ENCODE measurements at places on chromosomes 16 and 17. TPM values are rescaled to one million over a fixed set of nuclear protein-coding genes. Genes with fewer than 3 reads are reported as not detected.

GRCh38 chr17:41910701-41911391 lies 7.9 kb downstream of the ACLY start:
- H3K4me1 ChIP-seq = no peaks in the 10 kb centered on the region
- no peak for DNase-seq
- H3K36me3 ChIP-seq = peaks cover 78% of the 10 kb centered on the region
- H3K27me3 ChIP-seq = no peaks in the 10 kb centered on the region

DNA sequence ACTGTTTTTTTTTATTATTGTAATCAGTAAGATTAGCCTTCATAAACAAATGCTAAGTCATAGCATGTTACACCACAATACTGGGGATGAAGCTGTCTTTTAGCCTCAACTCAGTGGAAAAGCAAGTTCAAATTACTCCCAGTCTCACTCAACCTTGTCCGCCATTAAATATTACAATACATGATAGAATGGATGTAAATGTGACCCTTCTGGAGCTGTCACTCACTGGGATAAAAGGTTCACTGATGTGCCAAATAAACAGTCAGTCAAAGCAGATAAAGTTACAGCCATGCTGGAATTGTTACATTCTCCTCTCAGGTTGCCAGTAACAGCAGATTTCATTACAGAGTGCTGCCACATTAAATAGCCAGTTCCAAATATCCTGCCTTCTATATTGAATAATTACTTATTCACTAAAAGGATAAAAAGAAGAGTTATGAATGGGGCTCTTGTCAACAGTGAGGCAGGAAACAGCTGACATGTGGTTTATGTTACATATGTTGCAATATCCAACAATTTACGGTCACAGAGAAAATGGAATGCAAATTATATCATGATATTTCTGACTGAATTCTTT lies 53.4 kb downstream of the BRIP1 start:
- H3K27me3 ChIP-seq = no peaks in the 10 kb centered on the region
- no peak overlapping the region for H3K4me3 ChIP-seq
- no peaks in the 10 kb centered on the region for H3K36me3 ChIP-seq
- no peak for DNase-seq
- H3K4me1 ChIP-seq = no peaks in the 10 kb centered on the region

- DNase-seq = no peak
- no peak overlapping the region for H3K4me3 ChIP-seq
- H3K27me3 ChIP-seq = no peaks in the 10 kb centered on the region
- H3K36me3 ChIP-seq = no peaks in the 10 kb centered on the region
- peak overlapping the region; percentile 51 for H3K27ac ChIP-seq
- peaks cover 9% of the 10 kb centered on the region for H3K4me1 ChIP-seq
These were observed 237.8 kb downstream of the PRKCA start for GRCh38 chr17:66540131-66540781.

DNA sequence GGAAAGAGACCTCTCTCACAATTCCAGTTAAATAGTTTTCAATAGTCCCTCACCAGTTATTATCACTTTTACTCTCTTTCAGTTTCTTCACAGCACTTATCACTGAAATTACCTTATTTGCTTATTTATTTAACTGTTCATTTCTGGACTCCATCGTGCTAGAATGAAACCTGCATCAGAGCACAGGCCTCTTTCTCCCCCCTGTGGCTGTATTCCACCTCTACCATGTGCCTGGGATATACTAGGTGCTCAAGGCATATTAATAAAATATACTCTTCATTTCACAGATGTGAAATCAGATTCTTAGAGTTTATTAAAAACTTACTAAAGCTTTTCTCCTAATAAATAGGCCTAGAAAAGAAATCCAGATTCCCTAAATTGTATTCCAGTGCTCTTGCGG lies 308.9 kb upstream of the MON1B start:
- no peak overlapping the region for H3K4me3 ChIP-seq
- no peak for DNase-seq
- no peaks in the 10 kb centered on the region for H3K27me3 ChIP-seq
- no peak overlapping the region for H3K27ac ChIP-seq
- no peaks in the 10 kb centered on the region for H3K36me3 ChIP-seq

DNA sequence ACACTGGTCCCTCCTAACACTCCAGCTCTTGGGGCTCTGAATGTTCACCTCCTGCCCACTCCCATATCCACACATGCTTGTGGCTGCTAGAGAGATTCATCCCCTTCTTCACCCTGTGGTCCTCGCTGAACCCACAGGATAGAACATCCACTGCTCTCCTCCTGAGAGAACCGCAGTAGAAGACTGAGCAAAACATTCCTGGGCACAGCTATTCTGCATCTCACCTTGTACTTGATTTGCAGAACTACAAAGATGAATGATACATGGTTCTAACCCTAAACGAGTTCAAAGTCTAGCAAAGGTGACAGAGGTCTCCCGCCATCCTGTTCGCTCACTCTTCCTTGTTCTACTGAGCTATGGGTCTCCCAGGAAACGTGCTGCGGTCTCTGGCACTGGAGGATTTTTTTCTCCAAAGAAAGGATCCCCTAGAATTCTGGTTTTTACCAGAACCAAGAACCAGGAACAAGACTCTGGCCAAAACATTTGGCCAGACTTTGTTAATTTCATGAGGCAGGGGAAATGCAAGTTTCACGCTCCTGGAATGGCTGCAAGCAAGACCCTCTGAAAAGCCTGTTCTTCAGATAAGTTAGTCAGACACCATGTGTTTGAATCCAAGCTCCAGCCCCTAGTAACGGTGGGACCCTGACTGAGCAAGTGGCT lies 39.5 kb downstream of the TMEM114 start:
- H3K27ac ChIP-seq = no peak overlapping the region
- H3K4me1 ChIP-seq = no peaks in the 10 kb centered on the region
- no peaks in the 10 kb centered on the region for H3K36me3 ChIP-seq
- no peak for DNase-seq
- no peak overlapping the region for H3K4me3 ChIP-seq

DNA sequence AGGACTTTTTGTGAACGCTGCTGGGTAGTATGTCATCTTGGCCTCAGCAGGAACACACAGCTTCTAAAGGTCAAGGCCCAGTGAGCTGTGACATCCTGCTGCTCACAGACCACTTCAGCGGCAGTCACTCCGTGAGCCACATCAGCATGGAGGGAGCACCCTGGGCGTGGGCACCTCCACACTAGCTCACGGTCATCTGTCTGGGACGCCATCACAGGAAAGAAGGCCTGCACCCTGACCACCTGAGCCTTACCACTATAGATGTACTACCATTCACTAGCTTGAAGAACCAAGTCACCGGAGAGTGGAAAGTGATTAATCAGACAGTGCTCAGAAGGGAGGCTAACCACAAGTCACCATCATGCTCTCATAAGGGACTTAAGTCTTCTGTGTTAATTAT lies 3.3 kb downstream of the AXIN1 start:
- H3K27ac ChIP-seq = no peak overlapping the region
- no peaks in the 10 kb centered on the region for H3K27me3 ChIP-seq
- H3K36me3 ChIP-seq = peaks cover 30% of the 10 kb centered on the region

GRCh38 chr17:79838522-79839274 lies 542 bp downstream of the CBX4 start:
- peak; percentile 82 for DNase-seq
- H3K4me3 ChIP-seq = peak overlapping the region; percentile 73
- peak overlapping the region; percentile 91 for H3K27ac ChIP-seq
- H3K4me1 ChIP-seq = peaks cover 48% of the 10 kb centered on the region

DNA sequence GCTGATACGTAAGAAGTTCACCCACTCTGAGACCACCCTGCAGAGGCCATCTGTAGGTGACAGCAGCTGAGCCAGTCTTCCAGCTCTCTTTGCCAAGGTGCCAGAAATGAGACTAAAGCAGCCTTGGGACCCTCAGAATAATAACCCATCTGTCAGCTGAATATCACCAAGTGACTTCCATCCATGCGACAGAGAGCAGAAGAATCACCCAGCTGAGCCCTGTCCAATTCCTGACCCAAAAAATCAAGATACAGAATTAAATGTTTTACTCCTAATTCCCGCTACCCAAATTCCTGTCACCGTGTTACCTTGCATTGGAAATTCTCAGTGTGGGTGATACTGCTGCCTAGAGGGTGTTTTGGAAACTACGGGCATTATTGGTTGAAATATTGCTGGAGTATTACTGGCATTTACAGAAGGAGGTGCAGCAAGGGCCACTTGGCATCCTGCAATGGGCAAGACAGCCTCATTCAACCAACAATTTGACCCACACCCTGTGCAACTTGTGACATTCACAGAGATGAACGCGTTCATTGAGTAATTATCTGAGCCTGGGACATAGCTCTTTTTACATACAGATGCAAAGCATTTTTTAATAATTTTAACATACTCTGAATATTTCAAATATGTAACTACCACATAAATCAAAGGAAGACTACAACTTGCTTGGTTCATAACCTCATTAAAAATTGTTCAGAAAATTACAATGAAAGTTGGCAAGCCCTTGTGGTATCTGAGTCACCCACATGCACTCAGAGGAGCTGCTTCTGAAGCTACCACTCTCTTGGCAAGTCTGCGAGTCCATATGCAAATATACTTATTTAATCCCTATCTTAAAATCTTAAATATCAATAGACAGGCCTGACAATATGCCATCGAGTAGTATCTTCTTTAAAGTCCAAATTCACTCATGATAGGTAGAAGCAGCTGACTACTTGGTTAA lies 126.6 kb downstream of the C16orf95 start:
- no peak overlapping the region for H3K27ac ChIP-seq
- H3K4me1 ChIP-seq = no peaks in the 10 kb centered on the region
- no peak for DNase-seq
- no peaks in the 10 kb centered on the region for H3K36me3 ChIP-seq
- no peak overlapping the region for H3K4me3 ChIP-seq
- no peaks in the 10 kb centered on the region for H3K27me3 ChIP-seq

DNA sequence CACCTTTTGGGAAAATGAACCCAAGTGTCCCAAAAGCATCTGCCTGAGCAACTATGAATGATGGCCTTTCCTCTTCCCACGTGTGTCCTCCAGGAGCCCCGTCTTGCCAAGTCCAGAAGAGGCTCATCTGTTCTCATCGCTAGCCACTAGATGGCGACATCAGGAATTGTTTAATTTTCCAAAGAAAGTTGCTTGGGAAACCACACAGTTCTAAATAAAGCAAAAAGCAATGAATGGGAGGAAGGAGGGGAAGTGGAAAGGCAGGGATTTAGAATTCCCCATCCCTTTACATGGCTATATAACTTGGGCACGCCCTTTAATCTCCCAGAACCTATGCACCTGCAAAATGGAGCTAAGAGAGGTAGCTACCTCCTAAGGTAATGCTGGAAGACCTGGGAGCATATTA lies 9.0 kb upstream of the CDH5 start:
- H3K27me3 ChIP-seq = no peaks in the 10 kb centered on the region
- no peaks in the 10 kb centered on the region for H3K36me3 ChIP-seq
- H3K4me3 ChIP-seq = no peak overlapping the region
- H3K4me1 ChIP-seq = peaks cover 15% of the 10 kb centered on the region
- no peak for DNase-seq

Gene CASKIN1
- 0.06 TPM for total RNA-seq

Gene COL1A1
- total RNA-seq = 154 TPM

Gene TMEM88
- 10.7 TPM for total RNA-seq

Gene WWP2
- 71.9 TPM for total RNA-seq

Gene RHBDF1
- total RNA-seq = 48.4 TPM
